H9 (cell line): ENCODE measurements at places on chromosomes 13 and 19.
A peak's percentile ranks its signal among the peaks of the same experiment; 100 is the strongest.

DNA sequence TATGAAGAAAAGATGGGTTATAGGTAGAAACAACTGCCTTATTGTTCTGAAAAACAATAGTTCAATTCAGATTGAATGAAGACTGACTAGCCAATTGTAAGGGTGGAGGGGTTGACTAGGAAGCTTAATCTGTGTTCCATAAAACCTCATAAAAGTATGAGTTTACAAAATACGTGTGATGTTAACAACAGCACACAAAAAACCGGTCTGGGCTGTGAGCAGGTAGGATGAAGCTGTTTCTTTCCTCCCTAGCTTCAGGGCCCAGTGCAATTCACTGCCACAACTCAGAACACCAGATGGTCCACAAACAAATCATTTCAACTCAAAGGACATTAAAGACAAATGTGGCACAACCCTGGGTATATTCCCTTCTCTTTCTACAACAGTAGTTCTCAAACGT, 3.2 kb downstream of the OXGR1 start:
- DNase-seq: no peak

GRCh38 chr13:59663707-59664106, 500.0 kb downstream of the DIAPH3 start:
- no peak for DNase-seq

GRCh38 chr13:50991579-50992521, 82.3 kb downstream of the RNASEH2B start:
- no peak for DNase-seq

GRCh38 chr13:45521297-45521696, 56.6 kb downstream of the COG3 start:
- DNase-seq: no peak

DNA sequence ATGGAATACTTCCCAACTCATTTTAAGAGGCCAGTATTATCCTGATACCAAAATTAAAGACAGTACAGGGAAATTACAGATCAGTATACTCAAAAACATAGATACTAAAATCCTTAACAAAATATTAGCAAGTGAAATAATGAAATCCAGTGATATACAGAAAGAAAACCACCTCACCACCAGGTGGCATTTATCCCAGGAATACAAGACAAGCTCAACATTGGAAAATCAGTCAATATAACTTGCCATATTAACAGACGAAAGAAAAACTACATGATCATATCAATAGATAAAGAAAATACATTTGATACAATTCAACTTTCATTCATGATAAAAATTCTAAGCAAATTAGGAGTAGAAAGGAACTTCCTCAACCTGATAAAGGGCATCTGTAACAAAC, 6.7 kb upstream of the GNA15 start:
- no peak for DNase-seq

DNA sequence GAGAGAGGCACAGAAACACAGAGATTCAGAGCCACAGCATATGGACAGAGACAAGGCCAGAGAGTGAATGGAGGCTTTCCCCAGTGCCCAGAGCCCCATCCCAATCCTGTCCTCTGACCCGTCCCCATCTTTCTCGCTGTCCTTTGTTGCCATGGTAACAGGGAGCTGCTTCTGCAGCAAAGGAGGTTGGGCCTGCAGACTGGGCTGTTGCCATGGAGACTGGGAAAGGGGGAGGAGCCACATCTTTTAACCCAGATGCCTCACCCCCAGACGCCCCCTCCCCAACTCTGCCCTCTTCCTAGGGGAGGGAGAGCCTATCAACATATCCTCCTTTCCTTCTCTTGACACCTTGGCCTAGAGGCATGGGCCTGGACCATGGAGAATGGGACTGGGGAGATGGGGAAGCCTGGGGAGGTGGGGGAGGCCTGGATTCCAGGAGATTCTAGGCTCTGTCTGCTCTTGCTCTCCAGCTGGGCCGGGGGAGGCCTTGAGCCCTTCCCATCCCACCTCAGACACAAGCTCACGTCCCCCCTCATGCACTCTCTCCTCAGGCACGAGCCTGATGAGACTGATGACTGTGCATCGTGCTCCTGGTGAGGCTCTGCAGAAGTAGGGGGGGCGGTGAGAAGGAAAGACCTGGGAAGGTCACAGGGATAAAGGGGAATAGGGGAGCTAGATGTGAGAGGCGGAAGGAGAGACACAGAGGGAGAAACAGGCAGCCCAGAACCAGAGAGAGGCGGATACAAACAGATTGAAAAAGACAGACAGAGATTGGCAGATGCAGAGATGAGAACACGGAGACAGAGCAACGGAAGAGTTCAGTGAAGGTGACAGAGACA, 2.1 kb upstream of the ATP1A3 start:
- DNase-seq: peak; percentile 69

DNA sequence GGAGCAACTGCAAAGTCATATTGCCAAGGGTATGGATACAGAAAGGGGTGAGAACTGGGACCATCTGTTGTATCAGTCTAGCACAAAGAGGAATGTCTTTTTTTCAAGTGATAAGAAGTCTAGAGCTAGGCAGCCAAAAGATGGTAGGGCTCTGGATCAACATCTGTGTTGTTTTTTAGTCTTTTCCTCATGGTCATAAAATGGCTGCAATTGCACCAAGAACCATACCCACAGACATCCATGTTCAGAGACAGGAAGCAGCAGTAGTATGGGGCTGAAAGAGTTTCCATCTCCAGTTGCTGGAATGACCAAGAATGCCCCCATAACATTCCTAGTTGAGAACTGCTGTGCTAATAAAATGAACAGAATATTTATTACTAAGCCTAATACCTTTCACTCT, 25.6 kb downstream of the KCNC3 start:
- DNase-seq: no peak

DNA sequence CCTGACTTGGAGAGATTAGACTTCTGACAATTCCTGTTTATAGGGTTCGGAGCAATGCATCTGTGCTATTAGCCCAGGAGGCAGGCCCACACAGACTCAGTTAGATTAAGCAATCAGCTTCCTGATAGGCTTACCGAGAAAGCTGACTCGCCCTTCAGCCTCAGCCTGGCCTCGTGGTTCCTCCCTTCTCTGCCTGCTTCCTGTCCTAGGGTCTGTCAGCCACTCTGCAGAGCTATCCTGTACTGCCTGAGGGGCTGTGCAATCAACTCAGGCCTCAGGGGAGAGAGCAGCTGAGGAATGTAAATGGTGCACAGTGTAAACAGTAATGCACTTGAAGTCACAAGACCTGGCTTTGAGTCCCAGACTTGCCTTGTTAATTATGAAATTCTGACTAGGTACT, 30.7 kb downstream of the HTR2A start:
- peak; percentile 58 for DNase-seq

- no peak for DNase-seq
Measured at GRCh38 chr13:34030782-34031181, 212.8 kb downstream of the RFC3 start.

DNA sequence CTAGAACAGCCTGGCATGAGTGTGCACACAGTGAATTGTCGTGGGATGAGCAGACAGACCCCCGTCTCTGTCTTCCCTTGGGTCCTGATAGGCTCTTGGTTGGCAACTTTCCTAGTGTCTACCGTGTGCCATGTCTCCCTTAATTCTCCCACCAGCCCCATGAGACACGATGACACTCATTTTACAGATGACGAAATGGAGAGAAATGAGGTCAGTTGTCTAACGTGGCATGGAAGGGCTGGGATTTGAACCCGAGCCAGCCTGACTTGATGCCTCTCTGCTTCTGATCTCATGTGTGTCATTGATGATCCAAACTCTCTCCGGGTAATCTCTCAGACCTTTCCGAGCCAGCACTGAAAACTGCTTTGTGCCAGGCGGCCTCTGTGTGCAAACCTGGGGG, 8.4 kb upstream of the KLK14 start:
- DNase-seq: no peak

DNA sequence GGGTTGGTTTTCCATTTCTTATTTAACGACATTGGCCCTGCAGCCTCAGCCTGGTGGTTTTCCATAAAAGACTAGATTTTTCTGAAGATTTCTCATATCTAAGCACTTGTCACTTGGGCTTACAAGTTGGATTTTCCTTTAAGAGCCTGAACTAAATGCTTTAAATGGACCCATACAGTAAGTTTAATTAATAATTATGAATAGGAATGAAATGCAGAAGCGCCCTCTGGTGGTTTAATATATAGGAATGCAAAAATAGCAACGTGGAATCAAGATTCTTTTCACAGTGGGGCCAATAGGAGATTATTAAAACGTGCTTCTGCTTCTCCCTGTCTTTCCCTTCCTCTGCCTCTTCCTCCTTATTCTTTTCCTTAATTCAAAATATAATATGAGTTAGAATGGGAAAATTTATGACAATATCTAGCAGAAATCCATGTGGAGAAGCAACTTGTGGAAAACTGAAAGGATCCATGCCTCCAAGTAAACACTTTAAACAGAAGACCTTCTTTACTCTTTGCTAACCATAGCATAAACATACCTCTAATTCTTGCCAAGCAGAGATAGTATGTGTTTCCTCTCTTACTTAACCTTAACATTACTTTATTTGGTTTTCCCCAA, 324.0 kb downstream of the GPC5 start:
- DNase-seq: no peak

DNA sequence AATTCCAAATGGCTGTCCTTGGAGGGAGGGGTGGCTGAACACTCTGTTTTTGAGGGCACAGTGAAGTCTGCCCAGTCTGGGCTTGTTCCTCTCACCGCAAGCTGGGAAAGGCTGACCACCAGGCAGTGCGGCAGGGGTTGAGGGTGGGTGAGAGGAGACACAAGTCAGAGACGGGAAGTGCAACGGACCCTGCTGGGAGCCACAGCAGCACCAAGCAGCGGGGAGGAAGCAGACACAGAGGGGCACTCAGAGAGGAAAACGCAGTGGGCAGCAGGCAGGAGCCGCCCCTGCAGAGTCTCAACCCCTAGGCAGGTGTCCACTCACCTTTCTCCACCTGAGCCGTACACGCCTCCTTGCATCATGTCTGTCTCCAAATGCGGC, 15.6 kb downstream of the AKAP8L start:
- no peak for DNase-seq

- no peak for DNase-seq
Measured at GRCh38 chr19:44884566-44884965, 6.5 kb upstream of the TOMM40 start.

DNA sequence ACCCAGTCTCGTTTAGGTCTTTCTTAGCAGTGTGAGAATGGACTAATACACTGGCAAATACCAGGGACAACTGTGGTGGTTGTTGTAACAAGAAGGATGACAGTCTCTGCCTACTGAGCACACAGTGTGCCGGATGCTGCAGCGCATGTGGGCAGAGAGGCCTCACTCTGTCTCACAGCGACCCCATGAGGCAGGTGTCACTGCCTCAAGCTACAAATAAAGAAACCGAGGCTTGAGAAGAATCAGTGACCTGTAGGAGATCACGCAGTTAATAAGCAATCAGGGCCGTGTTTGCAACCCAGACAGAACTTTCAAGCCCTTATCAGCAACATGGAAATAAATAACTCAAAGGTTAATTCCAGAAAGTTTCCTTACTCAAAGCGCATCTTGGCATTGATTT, 40.5 kb upstream of the GAS6 start:
- DNase-seq: peak; percentile 65

DNA sequence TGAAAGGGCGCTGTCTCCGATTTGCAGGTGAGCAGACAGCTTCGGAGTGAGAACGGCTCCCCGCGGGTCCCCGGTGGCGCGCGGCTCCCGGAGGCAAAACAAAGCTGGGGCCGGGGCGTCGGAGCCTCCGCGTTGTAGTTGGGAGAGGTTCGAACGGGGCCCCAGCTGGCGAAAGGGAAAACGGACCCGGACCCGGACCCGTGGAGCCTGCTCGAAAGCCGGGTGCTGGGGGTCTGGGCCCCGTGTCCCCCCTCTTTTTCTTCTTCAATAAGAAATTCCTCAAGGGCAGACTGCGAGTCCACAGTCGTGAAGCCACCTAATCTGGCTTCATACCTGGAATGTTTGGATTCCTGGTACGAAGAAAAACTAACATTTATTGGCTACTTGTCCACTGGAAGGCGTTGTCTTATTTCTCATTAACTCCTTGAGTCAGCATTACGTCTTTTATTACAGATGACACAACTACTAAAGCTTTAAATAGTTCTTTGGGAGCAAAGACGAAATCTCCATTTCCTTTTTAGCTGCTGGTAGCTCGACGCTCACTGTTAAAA, 632 bp upstream of the MTIF3 start:
- no peak for DNase-seq

GRCh38 chr13:73730014-73730413, 404.2 kb downstream of the KLF12 start:
- no peak for DNase-seq

DNA sequence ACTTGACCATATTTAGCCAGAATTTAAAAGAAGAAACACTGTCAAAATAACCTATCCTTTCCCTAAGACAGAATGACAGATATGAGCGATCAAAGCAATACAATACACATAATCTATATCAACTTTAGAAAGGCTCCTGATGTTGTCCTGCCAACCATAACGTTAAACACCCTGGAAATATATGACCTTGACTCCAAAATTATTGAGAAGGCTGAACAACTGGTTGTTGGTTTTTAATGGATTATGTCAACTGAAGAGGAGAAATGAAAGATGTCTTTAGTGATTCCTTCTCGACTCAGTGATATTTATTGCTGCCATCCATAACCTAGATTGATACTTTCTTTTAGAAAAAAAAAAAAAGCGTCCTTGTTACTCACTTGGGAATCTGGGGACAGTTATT, 957.2 kb downstream of the SLITRK1 start:
- DNase-seq: no peak

- DNase-seq: no peak
Measured at GRCh38 chr19:422213-422916, 13.4 kb upstream of the C2CD4C start.

- DNase-seq: no peak
Measured at GRCh38 chr13:100314132-100314910, 225.4 kb downstream of the PCCA start.

DNA sequence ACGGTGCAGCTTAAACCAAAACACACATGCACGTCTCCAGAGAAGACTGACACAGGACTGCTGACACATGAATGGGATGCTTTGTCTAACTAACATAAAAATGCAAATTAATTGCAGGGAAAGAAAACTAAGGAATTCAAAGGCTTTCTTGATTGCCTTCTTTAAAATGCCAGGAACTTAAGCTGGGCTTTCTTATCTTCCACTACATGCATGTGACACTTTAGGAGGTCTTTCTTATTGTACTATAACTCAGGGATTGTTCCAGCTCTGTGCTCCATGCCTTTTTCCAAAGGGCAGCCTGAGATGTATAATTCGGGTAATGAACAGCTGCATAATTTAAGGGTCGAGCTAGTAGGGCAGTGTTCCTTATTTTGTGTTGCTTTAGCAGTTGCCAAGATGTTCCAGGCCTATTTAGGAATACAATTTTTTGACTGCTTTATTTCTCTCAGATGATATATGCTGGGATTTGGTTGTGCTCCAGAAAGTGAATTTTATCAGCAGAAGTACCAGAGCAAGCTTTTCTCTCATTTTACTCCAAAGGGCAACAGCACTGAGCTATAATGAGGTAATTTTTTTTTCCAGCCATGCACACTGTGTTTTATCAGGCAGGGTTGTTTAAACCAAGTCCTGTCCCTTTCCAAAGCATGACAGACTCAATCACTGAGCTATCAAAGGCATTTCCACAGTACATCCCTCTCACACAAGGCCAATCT, 885.2 kb downstream of the PCDH9 start:
- DNase-seq: no peak
